ENCODE measurements at places on chromosomes 5 and 9.

DNA sequence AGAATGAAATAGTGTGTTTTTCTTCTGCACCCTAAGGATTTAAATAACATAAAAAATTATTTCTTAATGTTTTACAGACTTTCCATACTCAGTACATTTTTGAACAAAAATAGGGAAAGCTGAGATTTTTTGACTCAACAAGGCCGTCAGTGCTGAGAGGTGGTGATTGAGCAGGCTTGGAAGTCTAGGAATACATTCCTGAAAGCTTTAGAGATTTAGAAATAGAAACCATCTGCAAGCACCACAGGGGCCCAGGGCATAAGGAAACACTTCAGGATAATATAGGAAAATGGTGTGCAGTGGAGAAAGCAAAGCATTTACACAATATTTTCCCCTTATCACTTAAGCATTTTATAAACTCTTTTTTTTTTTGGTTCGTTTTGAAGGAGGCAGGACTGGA lies 5.2 kb downstream of the BASP1 start:
- no peaks in the 10 kb centered on the region for H3K27me3 ChIP-seq
- H3K4me3 ChIP-seq = peak overlapping the region; percentile 6
- no peak for DNase-seq
- peak overlapping the region; percentile 95 for H3K27ac ChIP-seq
- peaks cover 2% of the 10 kb centered on the region for H3K36me3 ChIP-seq
- peaks cover 58% of the 10 kb centered on the region for H3K4me1 ChIP-seq

- H3K27me3 ChIP-seq = no peaks in the 10 kb centered on the region
- DNase-seq = no peak
- H3K4me1 ChIP-seq = no peaks in the 10 kb centered on the region
- H3K27ac ChIP-seq = no peak overlapping the region
Measured at GRCh38 chr9:17225407-17225806, 90.6 kb downstream of the CNTLN start.

GRCh38 chr5:125302577-125302976 lies 556.1 kb upstream of the ZNF608 start:
- no peak overlapping the region for H3K4me3 ChIP-seq
- peaks cover 1% of the 10 kb centered on the region for H3K4me1 ChIP-seq
- no peak overlapping the region for H3K27ac ChIP-seq
- DNase-seq = no peak

DNA sequence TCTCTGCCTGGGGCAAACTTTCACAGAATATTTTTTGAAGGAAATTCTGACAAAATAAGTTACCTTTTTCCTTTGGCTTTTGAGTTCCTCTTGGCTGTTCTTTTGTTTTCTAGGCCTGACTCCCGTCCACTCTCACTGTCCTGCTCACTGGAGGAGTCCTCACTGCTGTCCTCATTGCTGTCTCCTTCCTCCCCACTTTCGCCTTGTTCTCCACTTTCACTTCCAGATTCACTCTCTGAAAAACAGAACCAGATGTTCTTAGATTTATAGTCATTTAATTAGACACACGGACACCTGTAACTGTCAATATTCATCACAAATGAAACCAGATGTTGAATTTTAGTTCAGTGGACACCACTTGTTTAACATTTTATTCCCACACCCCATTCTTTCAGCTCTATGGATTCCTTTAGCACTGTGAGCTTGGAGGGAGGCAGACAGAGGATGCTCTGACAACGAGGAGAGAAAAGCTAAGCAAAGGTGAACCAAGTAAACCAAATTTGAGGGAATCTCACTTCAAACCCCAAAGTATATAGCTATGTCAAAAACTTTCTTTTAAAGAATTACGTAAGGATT lies 180.7 kb downstream of the AP3B1 start:
- DNase-seq = no peak
- H3K27ac ChIP-seq = peak overlapping the region; percentile 82
- peaks cover 16% of the 10 kb centered on the region for H3K4me1 ChIP-seq
- peaks cover 13% of the 10 kb centered on the region for H3K36me3 ChIP-seq
- peak overlapping the region; percentile 83 for H3K4me3 ChIP-seq
- H3K27me3 ChIP-seq = no peaks in the 10 kb centered on the region

DNA sequence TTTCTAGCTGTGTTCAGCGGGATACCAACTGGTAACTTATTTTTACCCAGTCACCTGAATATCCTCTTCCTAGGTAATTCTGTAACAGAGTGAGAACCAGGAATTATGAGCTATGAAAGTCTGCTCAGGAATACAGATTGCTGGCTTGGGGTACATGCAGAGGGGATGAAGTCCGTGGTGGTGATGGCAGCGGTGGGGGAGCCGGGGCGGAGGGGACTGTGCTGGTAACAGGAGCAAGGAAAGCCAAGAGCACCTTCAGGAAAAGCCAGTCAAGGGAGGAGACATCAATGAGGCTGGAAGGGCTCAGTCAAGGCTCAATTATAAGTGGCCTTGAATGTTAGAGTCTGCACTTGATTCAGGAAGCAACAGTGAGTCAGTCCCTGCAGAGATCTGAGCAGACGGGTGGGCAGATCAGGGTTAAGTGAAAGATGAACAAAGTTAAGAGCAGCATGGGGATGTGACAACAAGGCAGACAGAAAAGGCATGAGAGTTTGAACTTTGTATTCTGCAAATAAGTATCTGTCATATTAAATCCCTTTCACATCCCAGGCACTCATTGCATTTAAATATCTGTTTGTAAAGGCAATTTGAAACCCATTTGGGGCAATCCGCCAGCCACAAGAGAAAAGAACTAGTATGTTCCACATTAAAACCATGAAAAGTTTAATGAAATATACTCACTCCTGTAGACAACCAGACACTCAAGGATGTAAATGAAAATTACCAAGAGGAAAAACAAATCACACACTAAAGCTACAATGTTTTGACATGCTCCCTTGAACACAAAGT lies 101.2 kb downstream of the TTC39B start:
- no peaks in the 10 kb centered on the region for H3K4me1 ChIP-seq
- no peak for DNase-seq
- H3K27me3 ChIP-seq = no peaks in the 10 kb centered on the region
- H3K4me3 ChIP-seq = no peak overlapping the region

DNA sequence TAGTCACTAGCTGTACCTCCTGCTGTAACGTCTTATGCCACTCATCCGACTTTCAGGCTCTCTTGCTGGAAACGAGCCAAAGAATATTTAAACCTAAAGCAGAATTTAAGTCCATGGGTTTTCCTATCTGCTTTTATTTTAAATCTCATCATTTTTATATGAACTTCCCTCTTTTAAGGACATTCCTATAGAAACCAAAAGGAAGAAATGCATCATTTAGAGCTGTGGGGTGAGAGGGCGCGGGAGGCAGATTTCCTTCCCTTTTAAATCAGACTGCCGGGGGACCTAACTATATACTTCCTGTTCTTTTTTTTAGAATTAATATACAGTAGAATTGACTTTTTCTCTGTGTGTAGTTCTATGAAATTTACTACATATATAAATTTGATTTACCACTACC lies 468.8 kb downstream of the BNC2 start:
- no peak overlapping the region for H3K27ac ChIP-seq
- H3K27me3 ChIP-seq = peaks cover 2% of the 10 kb centered on the region
- H3K36me3 ChIP-seq = no peaks in the 10 kb centered on the region

DNA sequence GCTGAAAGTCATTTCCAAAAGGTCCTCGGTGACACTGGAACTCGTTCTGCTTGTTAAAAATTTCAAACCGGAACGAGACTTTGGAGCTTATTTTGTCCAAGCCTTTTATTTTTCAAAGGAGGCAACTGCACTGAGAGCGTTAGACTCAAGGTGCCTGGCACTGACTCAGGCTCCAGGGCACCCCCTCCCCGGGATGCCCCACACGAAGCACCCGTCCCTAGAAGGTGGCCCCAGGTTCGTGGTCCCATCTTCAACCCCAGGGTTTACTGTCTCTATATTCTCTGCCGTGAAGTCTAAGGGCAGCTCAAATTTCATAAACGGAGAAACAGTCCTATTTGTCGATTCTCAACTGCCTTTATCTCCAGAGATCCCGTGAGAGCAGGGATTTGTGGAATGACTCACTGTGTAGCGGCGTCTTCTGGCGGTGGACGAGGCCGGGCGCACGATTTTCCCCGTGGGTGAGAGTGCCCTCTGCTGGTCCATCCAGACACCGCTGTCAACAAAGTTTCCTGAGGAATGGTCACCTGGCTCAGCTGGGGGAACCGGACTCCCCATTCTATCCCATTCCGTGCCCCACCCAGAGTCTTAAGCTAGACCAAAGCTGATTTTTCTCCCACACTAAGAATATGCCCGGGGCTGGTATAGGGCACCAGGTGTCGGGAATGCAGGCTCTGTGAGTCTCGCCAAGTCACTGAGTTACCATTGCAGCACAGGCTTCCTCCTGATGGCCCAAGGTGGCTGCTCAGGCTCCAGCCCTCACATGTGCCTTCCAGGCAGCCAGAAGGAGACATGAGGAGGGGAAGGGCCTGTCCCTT lies 27.1 kb upstream of the SLC6A19 start:
- peak; percentile 56 for DNase-seq
- no peaks in the 10 kb centered on the region for H3K36me3 ChIP-seq
- no peak overlapping the region for H3K4me3 ChIP-seq
- peaks cover 9% of the 10 kb centered on the region for H3K27me3 ChIP-seq
- no peaks in the 10 kb centered on the region for H3K4me1 ChIP-seq

GRCh38 chr9:122053567-122054350 lies 39.3 kb downstream of the TTLL11 start:
- no peak overlapping the region for H3K4me3 ChIP-seq
- DNase-seq = no peak
- peaks cover 7% of the 10 kb centered on the region for H3K4me1 ChIP-seq
- H3K27ac ChIP-seq = no peak overlapping the region
- H3K27me3 ChIP-seq = no peaks in the 10 kb centered on the region

GRCh38 chr5:97553604-97554452 lies 370.8 kb upstream of the RIOK2 start:
- H3K4me1 ChIP-seq = no peaks in the 10 kb centered on the region
- H3K27me3 ChIP-seq = no peaks in the 10 kb centered on the region
- H3K36me3 ChIP-seq = no peaks in the 10 kb centered on the region
- no peak for DNase-seq

- H3K36me3 ChIP-seq = no peaks in the 10 kb centered on the region
- no peak for DNase-seq
- H3K4me3 ChIP-seq = no peak overlapping the region
- H3K4me1 ChIP-seq = no peaks in the 10 kb centered on the region
- no peaks in the 10 kb centered on the region for H3K27me3 ChIP-seq
Measured at GRCh38 chr5:99605904-99606303, 677.1 kb upstream of the CHD1 start.

GRCh38 chr5:10760096-10760920 lies 726 bp downstream of the DAP start:
- H3K27ac ChIP-seq = peak overlapping the region; percentile 95
- no peaks in the 10 kb centered on the region for H3K27me3 ChIP-seq
- peak overlapping the region; percentile 91 for H3K4me3 ChIP-seq
- DNase-seq = no peak
- peaks cover 5% of the 10 kb centered on the region for H3K36me3 ChIP-seq
- H3K4me1 ChIP-seq = peaks cover 41% of the 10 kb centered on the region

DNA sequence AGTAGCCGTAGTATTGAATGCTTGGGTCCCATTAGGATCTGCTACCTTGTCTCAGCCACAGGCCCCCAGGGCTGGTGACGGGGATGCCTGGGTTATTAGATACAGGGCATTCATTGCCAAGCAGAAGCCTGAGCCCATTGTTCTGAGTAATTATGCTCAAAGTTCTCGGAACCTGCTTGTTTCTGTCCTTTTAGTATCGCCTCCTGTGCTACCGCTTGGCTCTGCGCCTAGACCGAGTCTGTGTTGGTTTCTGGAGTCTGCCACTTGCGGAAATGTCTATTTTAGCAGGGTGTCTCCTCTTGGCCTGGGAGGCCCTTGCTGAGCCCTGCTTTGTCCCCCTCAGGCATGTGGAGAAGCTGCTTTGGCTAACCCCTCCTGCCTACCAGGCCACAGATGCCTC lies 506.1 kb downstream of the BNC2 start:
- H3K27me3 ChIP-seq = no peaks in the 10 kb centered on the region
- DNase-seq = no peak
- H3K4me1 ChIP-seq = no peaks in the 10 kb centered on the region
- no peaks in the 10 kb centered on the region for H3K36me3 ChIP-seq
- H3K4me3 ChIP-seq = no peak overlapping the region
- no peak overlapping the region for H3K27ac ChIP-seq

DNA sequence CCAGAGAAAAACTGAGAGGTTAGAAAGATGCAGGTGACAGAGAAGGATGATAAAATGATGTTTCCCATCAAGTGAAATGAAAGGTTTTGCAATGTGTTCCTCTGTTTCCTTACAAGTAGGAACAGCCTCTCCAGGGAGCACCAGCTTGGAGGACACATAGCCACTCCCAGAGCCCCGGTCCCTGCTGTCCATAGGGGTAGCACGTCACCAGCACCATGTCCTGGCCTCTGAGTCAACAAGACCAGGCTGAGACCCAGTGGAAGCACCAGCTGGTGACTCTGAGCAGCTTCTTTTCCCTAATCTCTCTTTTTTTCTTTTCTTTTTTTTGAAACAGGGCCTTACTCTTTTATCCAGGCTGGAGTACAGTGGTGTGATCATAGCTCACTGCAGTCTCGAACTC lies 19.4 kb upstream of the HMCN2 start:
- no peaks in the 10 kb centered on the region for H3K36me3 ChIP-seq
- H3K27ac ChIP-seq = no peak overlapping the region
- peaks cover 5% of the 10 kb centered on the region for H3K4me1 ChIP-seq
- H3K4me3 ChIP-seq = no peak overlapping the region
- peaks cover 3% of the 10 kb centered on the region for H3K27me3 ChIP-seq

- H3K36me3 ChIP-seq = no peaks in the 10 kb centered on the region
- H3K4me1 ChIP-seq = no peaks in the 10 kb centered on the region
- H3K27me3 ChIP-seq = no peaks in the 10 kb centered on the region
- H3K4me3 ChIP-seq = no peak overlapping the region
- H3K27ac ChIP-seq = no peak overlapping the region
Measured at GRCh38 chr5:88063813-88064212, 204.8 kb downstream of the TMEM161B start.

DNA sequence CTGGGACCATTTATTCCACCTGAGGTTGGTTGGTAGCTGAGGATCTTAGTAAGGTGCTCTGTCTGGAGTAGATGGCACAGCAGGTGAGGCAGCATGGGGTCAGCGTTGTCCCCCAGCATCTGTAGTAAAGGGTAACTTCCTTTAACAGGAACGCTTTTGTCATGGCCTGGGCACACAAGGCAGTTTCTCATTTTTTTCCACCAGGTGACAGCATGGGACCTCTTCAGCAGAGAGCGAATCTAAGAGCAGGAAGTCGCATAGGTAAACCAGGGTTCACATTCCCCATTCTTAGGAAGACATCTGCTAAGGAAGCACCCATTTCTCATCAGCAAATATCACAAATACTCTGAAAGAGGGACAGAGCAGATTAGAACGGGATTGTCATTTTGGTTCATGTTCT lies 56.5 kb downstream of the GPR107 start:
- no peak overlapping the region for H3K4me3 ChIP-seq
- H3K27ac ChIP-seq = no peak overlapping the region
- H3K36me3 ChIP-seq = peaks cover 23% of the 10 kb centered on the region
- H3K27me3 ChIP-seq = no peaks in the 10 kb centered on the region
- DNase-seq = no peak

DNA sequence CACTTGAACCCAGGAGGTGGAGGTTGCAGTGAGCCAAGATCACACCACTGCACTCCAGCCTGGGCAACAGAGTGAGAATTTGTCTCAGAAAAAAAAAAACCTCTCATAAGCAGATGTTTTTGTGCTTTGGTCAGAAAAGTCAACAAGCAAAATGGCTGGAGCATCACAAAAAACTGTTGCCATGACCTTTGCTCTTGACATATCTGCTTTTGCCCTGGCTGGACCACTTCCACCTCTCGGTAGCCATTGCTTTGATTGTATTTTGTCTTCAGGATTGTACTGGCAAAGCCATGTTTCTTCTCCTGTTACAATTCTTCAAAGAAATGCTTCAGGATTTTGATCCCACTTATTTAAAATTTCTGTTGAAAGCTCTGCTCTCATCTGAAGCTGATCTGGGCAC lies 67.0 kb downstream of the MTMR12 start:
- no peak overlapping the region for H3K4me3 ChIP-seq
- no peak for DNase-seq
- H3K4me1 ChIP-seq = peaks cover 3% of the 10 kb centered on the region
- H3K27me3 ChIP-seq = no peaks in the 10 kb centered on the region

Measured in memory B cell (primary cell).